Activated CD8-positive, alpha-beta memory T cell treated with anti-CD3 and anti-CD28 coated beads, Interleukin-2, amount 50 U/mL, for 4 hours (primary cell): ENCODE measurements at places on chromosomes 7 and 10.

DNA sequence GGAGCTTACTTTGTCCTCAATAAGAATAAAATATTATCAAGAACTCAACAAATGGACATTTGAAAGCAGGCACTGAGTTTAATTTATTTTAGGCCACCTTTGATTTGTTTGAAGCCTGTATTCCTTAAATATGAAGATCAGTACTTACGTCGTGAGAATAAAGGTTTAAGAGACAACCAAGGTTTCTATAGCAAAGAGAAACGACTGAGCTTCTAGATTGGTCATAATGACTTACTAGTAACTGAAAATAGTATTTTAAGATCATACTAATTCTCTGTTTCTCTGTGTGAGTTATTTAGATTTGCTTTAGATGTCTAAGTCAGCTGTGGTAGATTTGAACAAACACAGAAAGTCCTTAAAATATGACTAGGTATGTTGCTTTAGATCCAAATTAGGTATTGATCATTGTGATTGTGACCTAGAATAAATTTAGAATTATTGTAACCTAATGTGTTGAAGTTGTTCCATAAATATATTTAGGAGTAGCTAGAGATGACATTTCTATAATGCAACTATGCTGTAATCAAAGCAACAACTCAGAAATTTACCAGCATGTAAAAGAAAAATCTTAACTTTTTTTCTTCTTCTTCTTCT is 2.4 kb upstream of the GLCCI1 start:
- no peak for DNase-seq

- DNase-seq: no peak
Observed at GRCh38 chr10:77024461-77024860, 613.1 kb downstream of the KCNMA1 start.

DNA sequence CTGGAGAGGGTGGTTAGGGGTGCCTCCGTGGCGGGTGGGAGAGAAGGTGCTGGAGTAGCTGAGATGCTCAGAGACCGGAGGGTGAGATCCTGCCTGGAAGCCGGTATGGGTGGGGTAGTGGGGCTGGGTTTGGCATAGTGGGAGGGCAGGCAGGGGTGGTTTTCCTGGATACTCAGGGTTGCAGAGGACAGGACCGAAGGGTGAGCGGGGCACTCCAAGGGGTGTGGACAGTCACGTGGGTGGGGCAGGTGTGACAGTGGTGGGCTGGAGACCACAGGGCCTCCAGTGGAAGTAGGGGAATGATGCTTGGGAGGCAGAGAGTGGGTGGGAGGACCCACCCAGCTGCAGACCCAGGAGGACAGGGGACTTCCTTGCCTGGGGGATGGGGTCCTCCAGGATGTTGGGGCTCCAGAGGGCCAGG is 1.9 kb downstream of the SCART1 start:
- DNase-seq: no peak

- DNase-seq: no peak
Observed at GRCh38 chr7:132355048-132355447, 221.2 kb downstream of the PLXNA4 start.

- no peak for DNase-seq
Observed at GRCh38 chr10:31381766-31382316, 62.8 kb downstream of the ZEB1 start.
